ENCODE measurements at places on chromosomes 3 and 15.
A peak's percentile ranks its signal among the peaks of the same experiment; 100 is the strongest.

GRCh38 chr3:43998370-43998835, 243.3 kb upstream of the TOPAZ1 start:
- DNase-seq = no peak

DNA sequence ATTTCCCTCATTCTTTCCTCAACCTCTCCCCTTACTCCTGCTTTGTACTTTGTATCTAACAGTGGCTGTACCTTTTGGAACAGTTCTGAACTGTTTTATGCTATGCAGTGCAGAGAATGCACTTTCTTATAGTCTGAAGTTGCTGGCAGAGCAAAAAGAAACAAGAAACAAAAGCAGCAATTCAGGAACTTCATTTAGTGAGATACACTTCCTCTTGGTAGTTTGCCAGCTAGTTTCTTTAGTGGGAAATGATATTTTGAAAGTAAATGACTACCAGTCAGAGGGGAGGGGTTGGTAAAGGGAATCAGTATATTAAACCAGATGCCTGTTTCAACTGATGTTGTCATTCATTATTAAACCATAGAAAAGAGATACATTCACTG, 55.0 kb upstream of the CHD2 start:
- no peak for DNase-seq

DNA sequence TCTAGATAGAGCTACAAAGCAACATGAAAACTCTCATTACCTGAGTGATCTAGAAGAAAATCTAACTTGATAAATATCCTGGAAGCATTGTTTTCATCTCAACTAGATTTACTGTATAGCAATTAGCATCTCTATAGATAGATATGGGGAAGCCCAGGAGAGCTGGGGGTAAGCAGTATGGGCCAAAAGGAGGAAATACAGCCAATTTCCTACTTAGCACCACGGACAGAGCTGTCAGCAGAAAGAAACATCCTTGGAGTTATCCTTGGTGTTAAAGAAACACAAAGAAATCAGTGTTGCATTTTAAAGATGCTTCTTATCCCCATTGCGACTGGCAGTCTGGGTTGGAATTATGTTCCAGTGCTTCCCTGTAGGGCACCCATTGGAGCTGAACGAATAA, 126.2 kb downstream of the TIGIT start:
- DNase-seq = no peak

GRCh38 chr3:120153294-120153693, 59.0 kb upstream of the GSK3B start:
- no peak for DNase-seq

GRCh38 chr3:4587838-4588105, 94.6 kb downstream of the ITPR1 start:
- peak; percentile 6 for DNase-seq

- no peak for DNase-seq
Measured at GRCh38 chr3:189108735-189109134, 63.0 kb upstream of the TPRG1 start.

DNA sequence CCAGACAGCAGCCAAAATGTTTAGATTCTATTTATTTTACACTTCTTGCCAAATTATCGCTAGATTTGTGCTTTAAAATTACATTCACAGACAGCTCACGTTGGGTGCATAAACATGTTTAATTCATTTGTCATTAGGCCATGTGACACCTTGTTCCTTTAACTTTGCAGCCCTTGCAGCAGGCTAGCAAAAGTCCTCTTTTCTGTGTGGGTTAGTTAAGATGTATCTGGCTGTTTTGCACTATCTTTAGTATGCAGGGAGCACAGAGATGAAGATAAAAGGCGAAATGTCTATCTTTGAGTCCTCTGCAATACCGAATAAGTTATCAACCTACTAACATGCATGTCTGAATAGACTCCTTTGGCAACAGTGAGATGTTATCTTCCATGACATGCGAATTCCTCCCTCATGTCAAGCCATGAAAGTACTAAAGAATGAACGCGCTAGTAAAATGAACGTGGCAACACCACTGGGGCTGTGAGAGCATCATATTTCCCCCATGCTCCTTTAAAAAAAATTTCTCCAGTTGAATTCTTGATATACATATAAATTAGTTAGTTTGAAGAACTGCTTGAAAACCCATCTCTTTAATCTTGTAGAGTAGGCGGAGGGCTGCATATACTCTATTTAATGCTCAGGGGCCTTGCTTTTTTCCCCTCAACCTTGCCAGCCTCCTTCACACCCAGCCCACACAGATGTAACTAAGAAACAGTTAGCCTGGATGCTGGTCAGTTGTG, 620.4 kb upstream of the NR2F2 start:
- DNase-seq = no peak

DNA sequence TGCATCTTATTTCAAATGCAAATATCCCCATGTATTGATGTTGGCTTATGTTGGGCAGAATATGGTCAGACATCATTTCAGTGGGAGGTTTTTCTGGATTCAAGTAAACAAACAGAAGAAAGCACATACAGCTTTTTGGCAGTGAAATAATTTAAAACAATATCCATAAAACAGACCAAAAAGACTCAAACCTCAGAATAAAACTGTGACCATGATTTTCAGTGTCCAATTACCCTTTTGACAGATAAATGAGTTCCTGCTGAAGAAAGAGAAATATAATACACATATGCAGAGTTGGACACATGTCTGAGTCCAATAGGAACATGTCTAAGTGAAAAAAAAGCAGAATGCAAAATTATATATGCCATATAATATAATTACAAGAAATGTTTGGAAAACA, 39.1 kb downstream of the PXK start:
- no peak for DNase-seq

DNA sequence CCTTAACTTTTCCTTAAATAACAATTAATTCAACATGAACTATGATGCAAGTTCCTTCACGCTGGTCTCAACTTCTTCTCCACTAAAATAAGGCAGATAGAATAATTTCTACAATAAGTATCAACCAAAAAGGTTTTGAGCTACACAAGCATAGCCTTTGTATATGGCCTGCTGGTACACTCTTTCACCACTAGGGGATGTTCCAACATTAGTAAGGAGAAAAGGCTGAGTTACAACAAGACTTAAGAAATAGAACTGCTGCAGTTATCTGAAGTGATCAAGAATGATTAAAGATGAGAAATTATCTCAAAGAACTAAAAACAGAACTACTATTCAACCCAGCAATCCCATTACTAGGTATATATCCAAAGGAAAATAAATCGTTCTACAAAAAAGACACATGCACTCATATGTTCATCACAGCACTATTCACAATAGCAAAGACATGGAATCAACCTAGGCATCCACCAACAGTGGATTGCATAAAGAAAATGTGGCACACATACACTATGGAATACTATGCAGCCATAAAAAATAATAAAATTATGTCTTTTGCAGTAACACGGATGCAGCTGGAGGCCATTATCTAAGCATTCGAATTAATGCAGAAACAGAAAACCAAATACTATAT, 14.4 kb downstream of the ATP13A3 start:
- peak; percentile 38 for DNase-seq

DNA sequence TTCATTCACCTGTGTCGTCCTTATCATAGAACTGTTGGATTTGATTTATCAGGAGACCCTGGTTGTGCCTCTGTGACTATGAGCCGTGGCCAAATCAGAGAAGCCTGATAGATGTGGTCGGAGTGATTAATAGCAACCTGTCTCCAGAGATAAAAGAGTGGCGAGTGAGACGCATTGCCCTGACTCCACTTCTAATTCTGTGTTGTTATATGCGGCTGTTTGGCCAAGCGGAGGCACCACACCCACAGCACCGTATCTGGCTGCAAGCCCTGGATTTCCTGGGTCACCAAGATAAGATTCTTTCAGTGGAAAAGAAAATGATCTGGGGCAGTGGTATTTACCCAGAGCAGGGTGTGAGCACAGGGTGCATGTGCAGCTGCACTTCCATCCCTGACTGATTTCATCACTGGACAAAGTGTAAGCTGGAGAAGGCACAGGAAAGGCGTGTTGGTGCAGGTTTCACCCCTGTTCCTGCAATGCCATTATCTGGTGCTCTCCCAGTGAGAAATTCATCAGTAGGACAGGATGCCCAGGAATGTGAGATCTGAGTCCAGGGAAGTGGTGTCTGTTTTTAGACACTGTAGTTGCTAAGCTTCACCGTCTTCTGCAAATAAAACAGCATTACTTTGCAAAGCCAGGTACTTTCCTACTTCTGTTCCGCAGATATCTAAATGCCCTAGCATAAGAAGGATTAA, 84.6 kb downstream of the CD47 start:
- DNase-seq = no peak

GRCh38 chr3:66808891-66809594, 189.1 kb upstream of the KBTBD8 start:
- DNase-seq = no peak

GRCh38 chr3:77935418-77935817, 895.5 kb downstream of the ROBO2 start:
- DNase-seq = no peak

- DNase-seq = no peak
Measured at GRCh38 chr3:70800951-70801350, 488.5 kb upstream of the MDFIC2 start.

DNA sequence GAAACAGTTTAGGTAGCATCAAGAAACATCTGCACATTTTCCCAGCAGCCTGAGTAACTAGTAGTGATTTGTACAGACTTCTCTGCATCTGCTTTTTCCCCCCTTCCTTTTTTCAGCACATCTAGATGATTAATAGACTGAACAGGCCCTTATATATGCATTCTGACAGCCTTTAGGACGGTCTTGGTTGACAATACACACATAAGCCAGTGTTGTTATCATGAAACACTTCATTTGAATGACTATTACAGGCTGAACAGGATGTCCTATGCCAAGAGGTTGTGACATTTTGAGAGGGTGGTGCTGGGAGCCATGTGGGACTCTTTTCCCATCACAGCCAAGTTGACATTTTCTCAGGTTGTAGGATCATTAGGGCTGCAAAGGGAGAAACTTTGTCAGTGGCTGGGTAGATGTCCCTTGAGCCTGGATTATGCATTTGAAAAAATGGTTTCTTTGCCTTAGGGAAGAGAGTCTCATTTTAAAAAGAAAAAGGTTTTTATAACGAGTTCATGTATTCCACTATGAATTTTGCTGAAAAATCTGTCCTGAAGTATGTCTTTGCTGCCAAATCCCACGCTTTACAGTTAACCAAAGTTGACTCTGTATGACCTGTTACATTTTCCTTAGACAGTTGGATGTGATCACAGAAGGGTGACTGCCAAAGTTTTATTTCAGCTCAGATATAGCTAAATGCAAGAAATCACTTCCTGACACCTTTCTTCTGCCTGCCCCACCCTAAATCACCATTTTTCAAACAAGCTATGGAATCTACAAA, 73.7 kb downstream of the FILIP1L start:
- DNase-seq = no peak
